CD8-positive, alpha-beta memory T cell (primary cell): ENCODE measurements at places on chromosomes 3 and 15.

DNA sequence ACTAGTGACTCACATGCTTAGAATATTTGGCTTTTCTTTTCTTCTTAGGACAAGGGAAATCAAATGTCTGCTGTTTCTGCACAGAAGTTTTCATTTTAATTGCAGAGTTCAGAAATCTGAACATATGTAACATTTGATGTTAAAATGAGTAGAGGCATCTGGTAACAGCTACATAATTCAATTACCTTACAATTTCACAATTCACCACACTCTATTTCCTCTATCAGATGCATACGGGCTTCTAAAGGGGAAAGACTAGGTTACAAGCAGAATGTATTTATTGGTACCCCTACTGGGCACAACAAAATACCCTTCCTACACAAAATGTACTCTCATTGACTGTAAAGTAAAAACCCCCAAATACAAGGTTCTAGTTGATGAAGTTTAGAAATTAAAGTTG, 176.0 kb downstream of the SOX2 start:
- no peak for DNase-seq
- H3K36me3 ChIP-seq: no peaks in the 10 kb centered on the region
- H3K4me3 ChIP-seq: no peak overlapping the region
- no peak overlapping the region for H3K27ac ChIP-seq
- H3K27me3 ChIP-seq: no peaks in the 10 kb centered on the region

DNA sequence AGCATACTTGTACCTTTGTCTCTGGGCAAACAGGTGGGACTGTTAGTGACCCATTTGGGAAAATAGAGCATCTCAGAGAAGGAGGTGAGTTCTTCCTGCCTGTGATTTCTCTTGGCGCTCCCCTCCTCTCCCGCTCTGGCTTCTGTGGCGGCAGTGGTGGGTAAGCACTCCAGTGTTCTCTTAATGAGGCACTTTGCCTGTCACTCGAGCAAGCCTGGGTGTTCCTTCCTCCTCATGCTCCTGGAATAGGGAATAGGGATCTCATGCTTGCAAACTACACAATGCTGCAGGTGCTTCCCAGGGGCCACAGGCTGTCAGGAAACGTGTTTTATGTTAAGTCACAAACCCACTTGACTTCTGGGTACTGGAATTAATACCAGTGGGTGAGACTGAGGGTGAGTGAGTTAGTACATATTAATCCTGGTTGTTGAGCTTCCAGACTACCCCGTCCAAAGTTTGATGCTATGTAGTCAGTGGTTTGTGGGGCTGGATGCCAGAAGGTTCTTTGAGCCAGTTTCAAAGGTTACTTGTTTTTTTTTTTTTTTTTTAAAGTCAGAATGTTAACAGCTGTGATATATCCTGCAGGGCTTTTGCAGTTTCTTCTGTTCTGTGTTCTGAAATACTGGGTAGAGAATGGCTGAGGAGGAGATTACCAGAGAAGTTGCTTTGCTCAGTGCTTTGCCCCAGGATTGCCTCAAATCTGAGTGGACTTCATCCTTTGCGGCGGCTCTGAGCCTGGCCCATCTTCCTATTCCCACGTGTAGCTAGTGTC, 30.5 kb downstream of the EDEM1 start:
- H3K4me3 ChIP-seq: no peak overlapping the region
- DNase-seq: no peak
- H3K4me1 ChIP-seq: no peaks in the 10 kb centered on the region
- peaks cover 46% of the 10 kb centered on the region for H3K36me3 ChIP-seq

DNA sequence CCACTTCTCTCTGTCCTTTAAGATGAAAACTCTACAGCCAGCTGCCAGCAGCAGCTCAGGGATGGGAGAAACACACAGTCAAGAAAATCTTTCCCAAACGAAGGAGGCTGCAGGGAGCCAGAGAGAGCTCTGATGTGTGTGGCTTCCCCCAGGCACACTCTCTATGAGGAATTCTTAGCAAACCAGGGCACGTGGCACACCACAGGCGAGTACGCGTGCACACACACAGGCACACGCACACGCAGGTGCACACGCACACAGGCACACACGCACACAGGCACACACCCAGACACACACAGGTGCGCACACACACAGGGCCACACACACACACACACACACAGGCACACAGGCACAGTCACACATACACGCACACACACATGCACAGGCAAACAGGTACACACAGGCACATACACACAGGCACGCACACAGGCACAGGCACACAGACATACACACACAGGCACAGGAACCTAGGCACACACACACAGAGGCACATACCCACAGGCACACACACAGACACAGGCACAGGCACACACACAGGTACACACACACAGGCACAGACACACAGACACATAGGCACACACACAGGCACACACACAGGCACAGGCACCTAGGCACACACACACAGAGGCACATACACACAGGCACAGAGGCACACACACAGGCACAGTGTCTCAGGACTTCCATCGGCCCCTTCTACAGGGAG, 91.5 kb upstream of the ATP2B2 start:
- H3K4me1 ChIP-seq: peaks cover 3% of the 10 kb centered on the region
- H3K27ac ChIP-seq: no peak overlapping the region
- no peaks in the 10 kb centered on the region for H3K27me3 ChIP-seq

DNA sequence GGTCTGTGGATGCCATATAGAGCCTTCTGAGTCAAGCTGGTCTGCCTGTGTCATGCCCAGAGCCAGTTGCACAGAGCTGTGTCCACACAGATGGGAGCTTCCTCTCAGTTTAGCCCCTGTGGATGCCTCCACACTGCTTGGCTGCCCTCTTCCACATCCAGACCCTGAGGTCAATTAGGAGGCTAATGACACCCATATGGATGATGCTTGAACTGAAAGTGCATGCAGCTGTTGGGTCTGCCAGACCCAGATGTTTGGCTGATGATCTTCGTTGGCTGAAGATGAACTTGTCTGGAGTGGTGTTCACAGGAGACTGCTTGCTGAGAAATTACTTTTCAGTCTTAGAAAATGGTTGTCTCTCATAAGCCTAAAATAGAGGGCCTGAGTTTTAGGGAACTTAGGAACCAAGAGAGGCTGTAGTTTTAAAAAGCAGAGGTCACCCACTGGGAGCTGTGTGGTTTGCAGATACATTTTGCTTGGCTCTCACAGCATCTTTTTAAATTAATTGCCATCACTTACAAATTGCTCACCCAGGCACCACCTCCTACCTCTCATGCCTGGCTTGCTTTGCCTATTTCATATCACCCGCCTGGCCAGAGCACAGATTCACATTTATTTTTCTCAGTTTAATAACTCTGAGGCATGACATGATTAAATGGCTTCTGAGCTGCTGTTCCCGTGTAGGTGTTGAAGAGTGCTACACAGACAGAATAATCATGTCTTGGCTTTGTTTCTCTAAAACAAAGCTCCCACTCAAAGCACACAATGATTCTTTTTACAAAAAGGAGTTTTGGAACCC, 176.1 kb downstream of the MINAR1 start:
- no peaks in the 10 kb centered on the region for H3K4me1 ChIP-seq
- DNase-seq: no peak
- no peak overlapping the region for H3K4me3 ChIP-seq
- no peak overlapping the region for H3K27ac ChIP-seq

- H3K4me3 ChIP-seq: no peak overlapping the region
- H3K27ac ChIP-seq: no peak overlapping the region
- H3K4me1 ChIP-seq: no peaks in the 10 kb centered on the region
- no peaks in the 10 kb centered on the region for H3K27me3 ChIP-seq
These were observed 201.3 kb upstream of the TPM1 start for GRCh38 chr15:62841269-62841628.

DNA sequence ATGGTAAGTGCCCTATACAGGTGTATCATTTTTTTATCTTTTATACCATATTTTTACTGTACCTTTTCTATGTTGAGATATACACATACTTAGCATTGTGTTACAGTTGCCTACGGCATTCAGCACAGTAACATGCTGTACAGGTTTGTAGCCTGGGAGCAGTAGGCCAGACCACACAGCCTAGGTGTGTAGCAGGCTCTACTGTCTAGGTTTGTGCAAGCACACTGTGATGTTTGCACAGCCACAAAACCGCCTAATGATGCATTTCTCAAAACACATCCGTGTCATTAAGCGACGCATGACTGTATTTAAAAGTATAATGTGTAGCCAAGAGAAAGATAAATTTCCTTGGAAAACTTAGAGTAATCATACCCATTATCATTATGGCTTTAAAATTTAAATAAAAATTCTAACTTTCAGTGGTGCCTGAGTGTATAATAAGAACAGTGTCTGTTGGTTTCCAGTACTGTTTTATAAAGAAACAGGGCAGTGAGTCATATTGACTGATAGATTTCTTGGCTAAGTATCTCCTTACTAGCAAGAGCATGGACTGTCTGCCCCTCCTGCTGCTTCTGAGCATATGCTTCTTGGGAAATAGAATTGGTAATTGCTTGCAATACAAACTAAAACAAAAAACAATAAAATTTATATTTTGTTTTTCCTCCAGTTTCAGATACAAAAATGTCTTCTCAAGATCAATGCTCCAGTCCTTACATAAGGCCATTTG, 18.3 kb downstream of the CALML4 start:
- H3K27ac ChIP-seq: no peak overlapping the region
- DNase-seq: no peak
- peaks cover 48% of the 10 kb centered on the region for H3K36me3 ChIP-seq
- H3K4me1 ChIP-seq: no peaks in the 10 kb centered on the region

DNA sequence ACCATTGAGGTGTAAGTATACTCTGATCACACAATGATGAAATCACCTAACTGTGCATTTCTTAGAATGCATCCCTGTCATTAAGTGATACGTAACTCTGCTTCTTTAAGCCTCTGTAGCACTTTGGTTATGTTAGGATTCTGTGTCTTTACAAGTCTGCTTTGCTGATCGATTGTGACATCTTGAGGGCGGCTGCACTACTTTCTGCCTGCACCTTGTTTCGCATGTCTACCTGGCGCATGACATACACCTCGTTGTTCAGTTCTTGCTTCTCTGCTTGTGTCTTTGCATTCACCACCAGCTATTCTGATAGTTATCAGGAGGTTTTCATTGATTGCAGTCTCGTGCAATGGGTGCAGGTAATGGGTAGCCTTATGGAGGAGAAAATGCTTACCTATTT, 32.7 kb downstream of the IGF1R start:
- H3K36me3 ChIP-seq: no peaks in the 10 kb centered on the region
- no peak overlapping the region for H3K27ac ChIP-seq
- H3K4me1 ChIP-seq: peaks cover 11% of the 10 kb centered on the region
- DNase-seq: no peak
- H3K27me3 ChIP-seq: no peaks in the 10 kb centered on the region

GRCh38 chr3:97996988-97997387, 24.8 kb upstream of the RIOX2 start:
- H3K4me1 ChIP-seq: peaks cover 1% of the 10 kb centered on the region
- no peaks in the 10 kb centered on the region for H3K36me3 ChIP-seq
- H3K4me3 ChIP-seq: no peak overlapping the region
- no peak for DNase-seq

- no peaks in the 10 kb centered on the region for H3K36me3 ChIP-seq
- no peaks in the 10 kb centered on the region for H3K4me1 ChIP-seq
- H3K4me3 ChIP-seq: no peak overlapping the region
- H3K27ac ChIP-seq: no peak overlapping the region
- no peak for DNase-seq
These were observed 92.2 kb downstream of the CMSS1 start for GRCh38 chr3:99909714-99910495.

DNA sequence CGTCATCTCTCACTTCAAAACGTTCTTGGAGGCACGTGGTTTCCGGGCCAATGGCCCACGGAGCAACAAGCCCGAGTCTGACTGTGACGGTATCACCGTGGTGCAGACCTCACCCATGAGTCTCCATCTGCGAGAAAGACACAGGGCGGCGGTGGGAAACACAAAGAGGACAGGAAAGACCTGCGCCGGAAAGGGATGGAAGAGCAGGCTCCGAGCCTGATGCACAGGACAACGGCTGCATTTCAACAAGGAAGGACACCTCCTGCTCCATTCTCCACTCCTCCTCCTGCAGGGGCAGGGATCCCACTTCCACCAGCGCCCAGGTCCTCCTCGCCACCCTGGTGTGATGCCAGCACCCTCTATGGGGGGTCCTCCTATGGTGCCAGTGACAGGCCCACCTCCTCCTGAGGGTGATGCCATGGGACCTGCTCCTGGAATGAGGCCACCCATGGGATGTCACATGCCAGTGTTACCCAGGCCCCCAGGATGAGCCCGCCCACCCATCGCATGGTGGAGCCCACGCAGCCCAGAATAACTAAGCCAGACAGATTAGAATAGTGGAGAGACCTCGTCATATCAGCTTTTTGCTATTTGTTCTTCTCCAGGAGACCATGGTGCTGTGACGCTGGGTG, 73.0 kb upstream of the PCSK6 start:
- no peaks in the 10 kb centered on the region for H3K36me3 ChIP-seq
- DNase-seq: no peak
- no peak overlapping the region for H3K27ac ChIP-seq

DNA sequence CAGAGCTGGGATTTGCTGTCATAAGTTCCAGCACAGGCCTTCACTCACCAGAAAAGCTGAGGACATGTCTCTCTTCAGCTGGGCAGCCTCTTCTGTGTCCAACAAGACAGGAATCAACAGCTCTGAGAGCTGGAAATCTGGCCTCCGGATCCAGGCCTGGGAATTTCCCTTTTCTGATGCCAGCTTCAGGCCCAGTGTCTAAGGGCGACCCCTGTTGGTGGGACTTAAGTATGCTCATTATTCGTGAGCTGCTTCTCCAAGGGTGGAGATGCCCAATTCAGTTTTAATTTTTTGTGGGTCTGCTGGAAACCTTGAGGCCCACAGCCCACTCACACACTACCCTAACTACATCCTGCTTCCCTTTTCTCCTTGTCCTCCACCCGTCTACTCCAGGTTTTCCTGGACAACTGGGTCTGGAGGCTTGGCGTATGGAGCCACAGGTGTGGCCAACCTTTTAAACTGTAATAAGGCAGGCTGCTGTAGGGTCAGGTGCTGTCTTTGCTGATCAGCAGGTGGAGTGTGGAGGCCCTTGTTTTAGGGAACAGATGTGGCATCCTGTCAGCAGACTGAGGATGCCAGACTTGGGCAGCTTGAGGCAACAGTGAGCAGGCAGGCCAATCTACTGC, 2.6 kb upstream of the CEMIP start:
- H3K4me3 ChIP-seq: no peak overlapping the region
- H3K27me3 ChIP-seq: peaks cover 24% of the 10 kb centered on the region
- H3K4me1 ChIP-seq: no peaks in the 10 kb centered on the region
- DNase-seq: peak; percentile 25
- H3K27ac ChIP-seq: no peak overlapping the region
- H3K36me3 ChIP-seq: no peaks in the 10 kb centered on the region

DNA sequence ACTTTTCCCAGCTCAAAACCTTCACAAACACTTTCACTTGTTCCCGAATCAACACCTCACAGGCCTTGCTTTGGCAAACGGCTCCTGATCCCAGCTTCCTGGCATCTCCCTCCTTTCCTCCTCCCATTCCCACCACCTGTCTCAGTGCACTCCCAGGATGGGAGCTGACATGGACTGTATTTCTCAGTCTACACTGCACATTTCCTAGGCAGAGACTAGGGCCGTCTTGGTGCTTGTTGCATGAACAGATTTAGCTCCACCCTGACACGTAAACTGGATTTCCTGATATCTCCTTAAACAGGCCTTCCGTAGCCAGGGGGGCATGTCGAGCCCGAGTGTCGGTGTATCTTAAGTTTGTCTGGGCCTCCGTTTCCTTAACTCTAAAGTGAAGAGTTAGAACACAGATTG, 790 bp upstream of the WHAMM start:
- peak overlapping the region; percentile 68 for H3K4me3 ChIP-seq
- no peaks in the 10 kb centered on the region for H3K27me3 ChIP-seq
- peak overlapping the region; percentile 91 for H3K27ac ChIP-seq
- peaks cover 27% of the 10 kb centered on the region for H3K4me1 ChIP-seq
